ENCODE measurements at places on chromosomes 6 and 20.

DNA sequence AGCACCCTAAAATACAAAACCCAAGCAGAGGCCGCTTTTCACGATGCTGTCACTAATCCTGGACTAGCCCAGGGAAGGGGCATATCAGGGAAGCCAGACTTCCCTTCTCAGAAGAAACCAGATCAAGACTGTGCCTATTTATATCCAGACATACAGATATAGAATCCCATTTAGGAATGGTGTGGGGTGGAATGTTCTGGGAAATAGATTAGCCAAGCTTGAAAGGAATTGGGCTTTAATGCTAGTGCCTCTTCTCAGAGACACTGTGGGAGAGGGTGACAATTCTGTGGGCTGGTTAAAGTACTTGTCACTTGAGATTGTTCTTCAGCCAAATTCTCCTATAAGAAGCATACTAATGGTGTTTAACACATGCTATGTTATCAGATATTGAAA lies 45.5 kb downstream of the SNAP25 start:
- no peak for DNase-seq

DNA sequence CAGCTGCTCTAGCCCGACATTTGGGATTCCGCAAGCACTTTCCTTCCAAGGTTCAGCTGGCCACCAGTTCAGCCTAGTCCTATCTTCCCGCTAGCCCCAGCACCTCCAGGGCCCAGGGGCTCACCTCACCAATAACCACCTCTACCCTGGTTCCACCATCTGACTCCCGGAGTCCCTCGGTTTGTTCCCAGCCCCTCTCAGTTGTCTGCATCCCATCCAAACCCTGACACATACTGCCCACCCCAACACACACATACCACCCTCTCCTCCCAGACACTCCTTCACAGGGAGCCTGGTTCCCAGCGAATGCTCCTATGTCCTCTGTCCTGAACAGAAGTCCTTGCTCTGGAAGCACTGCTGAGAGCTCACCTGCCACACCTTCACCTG lies 418 bp downstream of the TNXB start:
- no peak for DNase-seq

GRCh38 chr6:44805238-44805846 lies 417.8 kb downstream of the CDC5L start:
- DNase-seq, result no peak

DNA sequence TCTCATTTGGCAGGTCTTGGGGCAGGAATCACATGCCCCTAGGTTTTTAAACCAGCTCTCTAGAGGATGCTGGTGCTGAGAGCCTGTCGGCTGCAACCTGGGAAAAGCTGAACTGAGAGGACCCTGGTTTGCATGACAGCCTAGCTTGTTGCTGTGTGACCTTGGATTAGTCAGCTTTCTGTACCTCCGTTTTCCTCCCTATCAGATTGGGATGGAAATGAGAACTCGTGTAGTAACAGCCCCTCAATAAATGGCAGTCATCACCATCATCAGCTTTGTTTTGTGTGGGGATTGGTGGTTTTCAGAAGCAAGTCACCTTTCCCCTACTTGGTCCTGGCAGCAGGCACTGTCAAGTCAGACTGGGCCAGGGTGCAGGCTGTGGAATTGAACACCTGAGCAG lies 75.2 kb upstream of the MYL9 start:
- DNase-seq, result no peak

DNA sequence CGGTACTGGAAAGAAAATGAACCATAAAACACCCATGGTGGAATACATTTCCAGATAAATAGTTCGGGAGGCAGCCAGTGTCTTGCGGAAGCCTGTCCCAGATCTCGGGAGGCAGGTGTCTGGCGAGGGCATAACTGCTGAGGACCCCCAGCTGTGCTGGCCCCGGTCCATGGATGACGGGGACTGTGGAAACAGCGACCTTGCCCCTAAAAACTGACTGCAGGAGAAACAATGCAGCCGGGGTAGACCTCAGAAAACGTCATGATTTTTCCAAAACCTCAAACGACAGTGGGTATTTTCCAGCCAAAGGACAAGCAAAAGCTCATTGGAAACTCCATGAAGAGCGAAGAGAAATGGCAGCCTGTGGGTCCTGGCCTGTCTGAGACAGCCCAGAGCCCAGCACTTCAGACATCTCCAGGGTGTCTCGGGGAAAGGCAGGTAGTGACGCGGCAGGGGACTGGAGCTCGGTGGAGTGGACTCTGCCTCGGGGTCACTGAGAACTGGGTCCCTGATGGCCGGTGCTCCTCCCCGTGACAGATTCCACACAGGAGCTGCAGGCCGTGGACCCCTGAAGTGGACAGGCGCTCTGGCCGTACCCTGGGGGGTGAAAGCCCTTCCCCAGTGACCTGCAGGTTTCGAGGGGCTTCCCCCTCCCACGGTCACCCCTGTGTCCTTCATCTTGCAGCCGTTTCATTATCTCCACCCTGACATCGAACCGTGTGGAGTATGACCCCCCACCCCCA lies 188.6 kb downstream of the SYNDIG1 start:
- no peak for DNase-seq

GRCh38 chr6:16982807-16983206 lies 119.0 kb upstream of the STMND1 start:
- no peak for DNase-seq

- no peak for DNase-seq
Observed at GRCh38 chr6:38290133-38290799, 349.5 kb downstream of the BTBD9 start.

GRCh38 chr6:146408583-146408982 lies 135.1 kb upstream of the RAB32 start:
- no peak for DNase-seq

- DNase-seq, result no peak
Observed at GRCh38 chr20:50335105-50335504, 144.5 kb downstream of the CEBPB start.

DNA sequence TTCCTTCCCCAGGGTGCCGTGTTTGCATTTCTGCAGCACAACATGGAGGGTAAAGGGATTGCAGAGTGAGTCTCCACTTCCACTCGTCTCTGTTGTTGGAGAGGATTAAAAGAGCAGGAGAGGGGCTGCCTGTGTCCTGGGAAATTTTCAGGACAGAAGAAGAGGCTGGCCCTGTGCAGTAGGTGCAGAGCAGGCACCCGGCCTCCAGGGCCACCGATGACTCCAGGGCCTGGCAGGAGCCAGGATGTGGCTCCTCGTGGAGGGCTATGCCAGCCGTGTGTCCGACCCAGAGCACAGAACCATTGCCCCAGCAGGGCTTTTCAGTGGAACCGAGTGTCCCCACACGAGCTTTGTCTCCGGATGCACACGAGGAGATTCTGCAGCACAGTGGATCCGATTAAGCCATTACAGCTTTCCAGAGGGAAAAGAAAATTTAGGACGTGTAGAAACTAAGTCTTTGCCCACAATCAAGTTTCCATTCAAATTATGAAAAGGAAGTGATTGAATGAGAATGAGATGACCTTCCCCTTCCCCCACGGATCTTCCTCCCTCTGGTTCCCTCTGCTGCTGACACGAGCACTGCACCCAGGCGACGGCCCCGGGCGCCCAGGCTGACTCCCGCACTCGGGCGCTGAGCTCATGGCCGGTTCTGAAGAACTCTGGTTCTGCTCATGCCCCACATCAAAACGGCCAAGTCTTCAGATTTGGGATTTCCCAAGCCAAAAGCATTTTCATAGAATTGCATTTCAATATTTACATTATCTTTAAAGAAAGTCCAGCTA lies 43.1 kb upstream of the UNC93A start:
- DNase-seq, result no peak

GRCh38 chr6:169906004-169906687 lies 154.7 kb downstream of the ERMARD start:
- no peak for DNase-seq

DNA sequence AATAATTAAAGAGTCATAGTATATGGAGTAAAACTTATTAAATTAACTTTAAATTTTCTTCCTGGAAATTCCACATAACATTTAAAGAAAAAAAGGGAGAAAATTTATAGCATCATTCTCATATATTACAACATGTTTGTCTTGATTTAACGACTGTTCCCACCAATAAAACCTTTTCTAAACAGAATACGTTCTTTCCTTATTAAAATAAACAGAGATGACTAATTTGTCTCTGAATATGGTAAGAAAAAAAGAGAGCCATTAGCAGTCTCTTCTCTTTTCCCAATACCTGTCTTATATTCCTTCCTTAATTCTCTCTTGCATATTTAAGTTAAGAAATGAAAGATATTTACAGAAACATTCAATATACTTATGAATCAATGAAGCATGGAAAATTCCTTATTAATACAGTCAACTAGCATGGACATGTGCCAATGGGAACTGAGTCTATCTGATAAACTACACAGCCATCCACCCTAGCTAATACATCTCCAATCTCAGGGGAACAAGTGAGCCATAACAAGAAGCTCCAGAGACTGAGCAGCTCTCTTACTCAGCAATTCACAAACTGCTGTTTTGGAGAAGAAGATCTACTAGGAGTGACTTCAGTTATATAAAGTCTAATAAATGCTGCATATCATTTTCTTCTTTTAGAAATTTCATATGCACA lies 347.1 kb upstream of the MANEA start:
- no peak for DNase-seq

GRCh38 chr6:131258010-131258652 lies 122.9 kb downstream of the AKAP7 start:
- DNase-seq, result no peak

DNA sequence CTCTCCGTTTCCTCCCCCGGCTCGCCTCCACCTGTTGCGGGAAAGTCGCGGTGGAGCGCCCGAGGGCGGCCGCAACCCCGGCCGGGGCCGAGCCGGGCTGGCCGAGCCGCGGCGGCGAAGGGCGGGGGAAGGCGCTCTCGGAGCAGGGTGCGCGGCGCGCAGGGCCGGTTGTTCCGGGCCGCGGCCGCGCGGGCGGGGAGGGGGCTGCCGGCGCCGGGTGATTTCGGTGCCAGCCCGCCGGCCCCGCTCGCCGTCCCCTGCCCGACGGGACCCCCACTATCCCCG lies 235 bp downstream of the MAP7 start:
- DNase-seq, result no peak

GRCh38 chr6:136666041-136666440 lies 115.8 kb upstream of the MAP7 start:
- no peak for DNase-seq

DNA sequence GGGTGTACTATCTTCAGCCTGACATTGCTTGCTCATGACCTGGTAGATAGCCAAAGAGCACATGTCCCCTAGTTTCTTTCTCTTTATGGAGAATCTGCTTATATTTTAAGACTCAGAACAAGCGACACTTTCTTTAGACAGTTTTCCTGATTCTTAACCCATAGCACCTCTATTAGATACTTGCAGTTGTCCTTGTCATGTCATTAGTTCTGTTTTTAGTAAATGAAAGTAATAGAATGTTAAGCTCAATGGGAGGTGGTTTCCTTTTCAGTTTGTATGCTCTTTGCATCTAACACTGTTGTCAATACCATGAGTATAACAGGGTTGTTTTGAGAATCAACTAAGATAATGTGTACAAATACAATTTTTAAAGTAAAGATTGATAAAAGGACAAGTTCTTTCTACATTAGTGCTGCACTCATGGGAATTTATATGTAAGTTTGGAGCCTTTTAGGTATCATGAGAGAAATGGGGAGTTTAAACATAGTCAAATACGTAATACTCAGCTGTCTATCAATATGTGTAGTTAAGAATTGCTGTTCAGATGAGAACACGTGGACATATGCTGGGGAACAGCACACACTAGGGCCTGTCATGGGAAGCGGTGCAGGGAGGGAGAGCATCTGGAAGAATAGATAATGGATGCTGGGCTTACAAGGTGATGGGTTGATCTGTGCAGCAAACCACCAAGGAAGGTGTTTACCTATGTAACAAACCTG lies 124.3 kb downstream of the GRM1 start:
- DNase-seq, result no peak

- DNase-seq, result peak; percentile 22
Observed at GRCh38 chr20:652615-653109, 338 bp downstream of the SRXN1 start.

- no peak for DNase-seq
Observed at GRCh38 chr6:2652611-2653010, 98.1 kb downstream of the MYLK4 start.

- no peak for DNase-seq
Observed at GRCh38 chr20:24838546-24839535, 110.2 kb upstream of the CST7 start.

DNA sequence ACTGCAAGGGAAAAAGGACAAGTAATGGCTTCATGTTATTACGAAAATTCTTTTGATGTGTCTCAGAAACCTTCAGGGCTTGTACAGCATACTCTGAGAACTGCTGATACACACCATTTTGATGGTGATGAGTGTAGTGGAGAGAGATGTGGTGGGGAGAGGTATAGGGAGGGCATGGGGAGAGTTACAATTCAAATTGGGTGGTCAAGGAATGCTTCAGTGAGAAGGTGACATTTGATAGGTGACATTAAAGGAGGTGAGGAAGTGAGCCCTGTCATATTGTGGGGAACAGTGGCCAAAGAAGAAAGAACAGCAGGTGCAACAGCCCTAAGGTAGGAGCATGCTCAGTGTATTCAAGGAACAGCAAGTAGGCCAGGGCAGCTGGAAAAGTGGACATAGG lies 318.9 kb downstream of the CLIC5 start:
- no peak for DNase-seq

DNA sequence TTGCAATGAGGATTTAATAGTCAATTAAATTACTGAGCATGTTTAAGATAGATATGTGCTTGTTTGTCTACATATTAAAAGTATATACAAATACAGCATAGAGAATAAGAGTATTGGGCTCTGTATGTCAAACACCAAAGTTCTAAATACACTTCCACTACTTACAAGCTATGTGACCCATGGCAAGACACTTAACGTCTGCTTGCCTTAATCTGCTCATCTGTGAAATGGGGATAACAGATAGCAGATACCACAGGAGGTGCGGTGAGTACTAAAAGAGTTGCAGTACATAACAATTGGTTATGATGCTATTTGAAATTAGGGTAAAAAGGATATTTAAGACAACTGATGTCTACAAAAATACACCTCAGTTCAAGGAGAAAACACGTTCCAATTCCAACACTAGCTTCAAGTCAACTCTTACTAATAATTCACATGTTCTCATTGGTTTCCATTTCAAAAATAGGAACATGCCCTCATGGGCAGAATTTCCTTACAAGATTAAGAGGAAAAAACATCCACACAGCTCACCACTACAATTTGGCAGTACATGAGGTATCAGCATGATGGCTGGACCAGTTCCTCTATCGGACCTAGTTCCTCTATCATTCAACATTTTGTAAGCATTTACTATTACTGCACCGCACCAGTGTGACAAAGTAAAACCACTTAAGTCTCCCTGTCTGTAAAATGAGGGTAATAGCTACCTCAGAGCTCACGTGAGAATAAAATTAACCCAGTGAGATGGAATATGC lies 101.1 kb downstream of the SMLR1 start:
- DNase-seq, result no peak

- no peak for DNase-seq
Observed at GRCh38 chr20:37759052-37759553, 65.3 kb downstream of the CTNNBL1 start.

All from KG1 (cell line).